Neural progenitor cell (in vitro differentiated cells): ENCODE measurements at places on chromosomes 13 and 19.

DNA sequence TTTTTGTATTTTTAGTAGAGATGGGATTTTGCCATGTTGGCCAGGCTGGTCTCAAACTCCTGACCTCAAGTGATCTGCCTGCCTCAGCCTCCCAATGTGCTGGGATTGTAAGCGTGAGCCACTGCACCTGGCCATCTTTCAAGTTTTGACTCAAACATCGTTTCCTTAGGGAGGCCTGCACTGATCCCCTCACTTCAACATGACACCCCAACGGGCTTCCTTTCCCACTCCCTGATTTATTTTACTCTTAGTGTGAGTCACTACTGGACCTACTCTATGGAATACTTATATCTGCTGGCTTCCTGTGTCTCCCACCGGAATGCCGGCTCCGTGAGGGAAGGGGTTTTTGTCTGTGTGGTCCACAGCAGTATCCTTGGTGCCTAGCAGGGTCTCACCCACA, 4.5 kb upstream of the ADAMTS10 start:
- no peak for DNase-seq

DNA sequence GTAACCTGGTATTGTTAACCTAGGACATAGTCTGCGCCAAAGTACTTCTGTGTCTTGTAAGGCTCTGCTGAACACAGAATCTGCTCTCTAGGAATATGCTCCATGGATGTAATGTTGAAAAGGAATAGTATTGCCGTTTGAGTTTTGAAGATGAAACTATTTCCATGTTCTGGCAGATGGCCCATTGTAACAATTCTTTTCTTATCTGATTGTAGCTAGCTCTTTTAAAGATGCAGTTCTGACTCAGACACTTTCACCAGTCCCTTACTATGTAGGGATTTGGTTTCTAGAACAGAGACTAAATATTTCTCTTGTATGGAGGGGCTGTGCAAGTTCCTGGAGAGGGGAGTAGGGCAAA, 185.6 kb downstream of the MTUS2 start:
- no peak for DNase-seq

DNA sequence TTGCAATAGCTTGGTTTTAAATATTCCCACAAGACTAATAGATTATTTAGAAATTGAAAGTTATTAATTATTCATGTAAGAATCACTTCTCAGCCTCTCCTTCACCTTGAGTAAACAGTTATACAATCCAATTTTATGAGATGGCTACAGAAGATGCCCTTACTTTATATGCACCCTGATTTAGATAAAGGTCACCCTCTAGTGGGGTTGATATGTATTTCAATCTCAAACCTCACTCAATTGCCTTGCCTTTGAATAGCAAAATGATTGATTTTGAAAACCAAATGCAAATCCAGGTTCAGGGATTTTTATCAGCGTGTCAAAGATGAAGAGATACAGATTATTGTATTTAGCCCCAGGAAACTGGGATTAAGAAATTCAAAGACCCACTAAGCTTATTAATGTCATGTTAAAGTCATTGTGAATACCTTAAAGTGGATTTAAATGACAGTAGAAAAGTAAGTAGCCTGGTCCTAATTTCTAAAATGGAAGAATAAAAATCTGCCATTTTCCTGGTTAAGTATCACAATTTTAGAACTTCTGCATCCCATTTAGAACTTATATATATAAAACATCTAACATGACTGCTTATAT, 305.1 kb downstream of the ITGBL1 start:
- peak; percentile 9 for DNase-seq

GRCh38 chr13:71704656-71705055, 162.3 kb downstream of the DACH1 start:
- no peak for DNase-seq

DNA sequence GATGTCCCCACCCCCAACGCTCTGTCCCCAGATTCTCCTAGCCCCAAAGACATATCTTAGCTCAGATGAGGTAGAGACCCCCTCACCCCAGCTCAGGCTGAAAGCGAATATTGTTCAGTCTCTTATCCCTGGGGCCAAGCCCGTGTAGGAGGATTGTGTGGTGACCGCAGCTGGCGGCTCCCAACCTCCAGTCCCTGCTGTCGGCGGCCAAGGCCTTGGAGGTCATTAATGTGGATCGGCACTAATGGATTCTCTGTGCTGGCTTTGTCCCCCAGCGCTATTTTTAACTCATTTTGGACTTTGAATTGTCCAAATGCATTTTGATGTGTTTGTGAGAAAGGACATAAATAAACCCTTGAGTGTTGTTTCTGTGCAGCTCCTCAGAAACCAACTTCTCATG, 124.2 kb downstream of the UQCRFS1 start:
- DNase-seq = no peak

GRCh38 chr19:9991425-9992191, 18.7 kb downstream of the COL5A3 start:
- no peak for DNase-seq

DNA sequence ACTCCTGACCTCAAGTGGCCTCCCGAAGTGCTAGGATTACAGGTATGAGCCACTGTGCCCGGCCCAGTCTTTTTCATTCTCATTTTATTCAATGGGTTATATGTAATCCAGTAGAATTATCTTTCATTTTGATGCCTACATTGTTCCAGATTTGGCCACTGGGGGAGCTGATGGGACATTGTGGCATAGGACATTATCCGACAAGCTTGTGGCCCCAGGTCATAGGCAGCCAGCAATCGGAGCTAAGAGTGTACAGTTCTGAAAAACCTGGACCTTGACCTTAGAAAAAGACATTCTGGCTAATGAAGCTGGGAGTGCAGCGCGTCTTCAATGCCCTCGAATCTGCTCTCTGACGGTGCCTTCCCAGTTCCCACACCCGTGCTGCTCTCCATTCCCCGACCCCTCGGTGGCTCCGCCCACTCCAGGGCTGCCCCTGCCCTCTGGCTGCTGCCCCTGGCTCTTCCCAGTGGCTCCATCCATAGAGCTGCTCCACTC, 108.7 kb downstream of the TEX29 start:
- DNase-seq = peak; percentile 69

GRCh38 chr13:20159646-20160305, 1.1 kb downstream of the GJA3 start:
- peak; percentile 51 for DNase-seq

DNA sequence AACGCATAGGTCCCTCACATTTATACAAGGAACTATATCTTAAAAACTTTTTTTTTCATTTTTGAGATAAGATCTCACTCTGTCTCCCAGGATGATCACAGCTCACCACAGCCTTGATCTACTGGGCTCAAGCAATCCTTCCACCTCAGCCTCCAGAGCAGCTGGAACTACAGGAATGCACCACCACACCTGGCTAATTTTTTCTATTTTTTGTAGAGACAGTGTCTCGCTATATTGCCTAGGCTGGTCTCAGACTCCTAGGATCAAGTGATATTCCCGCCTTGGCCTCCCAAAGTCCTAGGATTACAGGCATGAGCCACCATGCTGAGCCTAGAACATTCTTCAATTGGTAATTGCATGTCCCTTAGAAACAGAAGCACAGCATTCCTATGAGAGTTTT, 41.7 kb downstream of the RCBTB1 start:
- no peak for DNase-seq

DNA sequence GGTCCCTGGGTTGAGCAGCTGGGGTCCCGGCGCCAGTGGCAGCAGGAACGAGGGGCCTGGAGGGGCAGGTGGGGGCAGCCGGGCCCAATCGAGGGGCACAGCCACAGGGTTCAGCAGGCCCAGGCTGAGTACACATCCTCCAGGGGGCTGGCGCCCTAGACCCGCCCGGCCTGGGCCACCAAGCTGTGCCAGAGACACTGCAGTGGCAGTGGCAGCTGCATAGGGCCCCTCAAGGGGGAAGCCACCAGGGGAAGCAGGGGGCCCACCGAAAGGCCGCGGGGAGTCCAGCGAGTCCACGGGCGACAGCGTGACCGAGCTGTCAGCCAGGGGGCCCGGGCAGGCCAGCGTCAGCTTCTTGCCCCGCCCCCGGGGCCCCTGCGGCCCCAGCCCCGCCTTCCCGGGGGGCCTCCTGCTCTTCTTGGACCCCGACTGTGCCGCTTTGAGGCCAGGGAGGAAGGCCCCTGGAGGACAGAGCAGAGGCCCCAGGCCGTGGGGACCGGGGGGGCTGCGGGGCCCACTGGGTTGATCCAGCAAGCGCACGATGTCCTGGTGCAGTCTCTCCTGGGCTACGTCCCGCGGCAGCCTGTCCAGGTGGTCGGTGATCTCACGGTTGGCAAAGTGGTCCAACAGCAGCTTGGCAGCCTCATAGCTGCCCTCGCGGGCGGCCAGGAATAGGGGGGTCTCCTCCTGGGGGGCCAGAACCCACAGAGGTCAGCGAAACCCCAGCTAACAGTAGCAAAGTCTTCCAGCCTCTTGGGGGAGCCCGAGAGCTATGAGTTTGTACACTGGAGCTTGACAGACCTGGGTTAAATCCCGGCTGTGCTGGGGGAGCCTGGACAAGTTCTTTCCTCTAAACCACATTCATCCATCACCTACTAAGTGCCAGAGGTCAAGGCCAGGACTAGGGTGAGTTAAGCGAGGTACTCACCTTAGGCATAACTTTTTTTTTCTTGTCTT, 39.5 kb downstream of the NOTCH3 start:
- no peak for DNase-seq

DNA sequence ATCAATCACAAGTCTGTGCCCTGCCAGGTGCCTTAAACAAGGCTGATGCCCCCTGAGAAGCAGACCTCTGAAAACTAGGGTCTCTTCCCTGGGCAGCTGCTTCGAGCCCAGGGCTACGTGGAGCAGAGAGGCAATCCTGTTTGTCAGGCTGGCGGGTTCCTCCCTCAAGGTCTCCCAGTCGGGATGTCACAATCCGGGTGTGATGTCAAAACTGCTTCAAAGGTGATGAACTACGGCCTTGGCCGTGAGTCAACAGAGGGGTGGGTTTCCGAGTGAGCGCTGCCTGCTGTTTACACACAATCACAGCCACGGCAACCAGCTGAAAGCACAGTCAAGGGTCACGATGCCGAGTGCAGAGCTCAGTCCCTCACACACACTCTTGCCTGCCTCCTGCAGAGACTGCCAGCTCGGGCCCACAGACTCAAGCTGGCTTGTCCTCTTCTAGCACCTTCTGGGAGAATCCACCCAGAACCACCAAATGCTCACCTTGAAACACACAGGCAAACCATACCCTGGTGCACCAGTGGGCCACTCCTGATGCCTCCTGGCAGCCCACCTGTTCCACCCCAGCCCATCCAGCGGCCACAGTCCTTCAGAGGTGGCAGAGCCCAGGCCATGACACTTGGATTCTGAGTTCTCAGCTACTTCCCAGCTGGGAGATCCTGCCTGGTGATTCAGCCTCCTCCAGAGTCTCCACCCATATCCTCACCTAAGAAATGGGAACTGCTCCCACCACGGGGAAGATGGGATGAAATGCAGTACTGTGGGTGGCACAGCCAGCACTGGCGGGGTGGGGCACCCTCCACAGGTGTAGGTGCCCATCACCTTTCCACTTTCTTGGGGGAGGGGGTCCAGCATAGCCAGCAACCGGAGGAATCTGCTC, 6.8 kb downstream of the ELL start:
- no peak for DNase-seq

- DNase-seq = no peak
These were observed 237.6 kb downstream of the LACC1 start for GRCh38 chr13:44117351-44117750.

GRCh38 chr19:4844348-4845179, 13.1 kb upstream of the TICAM1 start:
- DNase-seq = no peak

GRCh38 chr13:20332361-20333096, 100.4 kb upstream of the GJB6 start:
- DNase-seq = no peak

GRCh38 chr13:110443622-110444225, 117.8 kb downstream of the RAB20 start:
- DNase-seq = no peak

GRCh38 chr19:38452430-38453366, 19.2 kb downstream of the RYR1 start:
- DNase-seq = peak; percentile 72

- no peak for DNase-seq
These were observed 10.7 kb downstream of the ANO8 start for GRCh38 chr19:17323964-17324332.

DNA sequence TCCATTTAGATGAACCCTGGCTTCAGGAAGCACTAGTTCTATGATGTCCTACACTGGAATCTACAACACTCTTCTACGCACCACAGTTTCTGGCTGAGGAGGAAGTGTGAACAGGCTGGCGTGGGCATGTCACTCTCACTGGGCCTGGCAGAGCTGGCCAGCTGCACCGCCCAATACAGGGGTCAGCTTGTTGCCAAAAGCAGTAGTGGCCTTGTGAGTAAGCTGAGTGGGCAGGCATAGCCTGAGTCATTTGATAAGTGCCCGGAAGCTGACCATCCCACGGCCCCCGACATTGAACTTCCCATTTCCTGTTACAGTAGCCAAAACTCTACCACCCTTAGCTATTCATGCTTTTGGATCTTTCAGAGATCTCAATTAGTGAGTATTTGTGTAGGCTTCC, 240.9 kb upstream of the SERP2 start:
- no peak for DNase-seq

DNA sequence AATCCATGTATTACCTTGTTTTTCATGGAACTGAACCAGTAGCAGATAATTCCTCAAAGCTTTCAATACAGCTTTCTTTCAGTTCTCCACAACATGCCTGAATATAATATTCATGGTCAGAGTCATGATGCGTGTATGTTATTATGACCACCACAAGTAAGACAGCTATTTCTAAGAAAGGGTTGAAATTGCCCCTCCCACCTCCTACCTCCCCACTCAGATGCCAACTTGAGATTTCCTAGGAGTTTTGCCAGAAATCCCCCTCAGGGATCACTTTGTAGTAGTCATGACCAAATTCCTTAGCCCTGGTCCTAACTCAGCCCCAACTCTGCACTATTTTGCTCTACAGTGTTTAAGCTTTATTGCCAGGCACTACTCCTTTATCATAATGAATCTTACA, 69.9 kb upstream of the RAP2A start:
- no peak for DNase-seq
